ENCODE measurements at places on chromosomes 16 and 17.

DNA sequence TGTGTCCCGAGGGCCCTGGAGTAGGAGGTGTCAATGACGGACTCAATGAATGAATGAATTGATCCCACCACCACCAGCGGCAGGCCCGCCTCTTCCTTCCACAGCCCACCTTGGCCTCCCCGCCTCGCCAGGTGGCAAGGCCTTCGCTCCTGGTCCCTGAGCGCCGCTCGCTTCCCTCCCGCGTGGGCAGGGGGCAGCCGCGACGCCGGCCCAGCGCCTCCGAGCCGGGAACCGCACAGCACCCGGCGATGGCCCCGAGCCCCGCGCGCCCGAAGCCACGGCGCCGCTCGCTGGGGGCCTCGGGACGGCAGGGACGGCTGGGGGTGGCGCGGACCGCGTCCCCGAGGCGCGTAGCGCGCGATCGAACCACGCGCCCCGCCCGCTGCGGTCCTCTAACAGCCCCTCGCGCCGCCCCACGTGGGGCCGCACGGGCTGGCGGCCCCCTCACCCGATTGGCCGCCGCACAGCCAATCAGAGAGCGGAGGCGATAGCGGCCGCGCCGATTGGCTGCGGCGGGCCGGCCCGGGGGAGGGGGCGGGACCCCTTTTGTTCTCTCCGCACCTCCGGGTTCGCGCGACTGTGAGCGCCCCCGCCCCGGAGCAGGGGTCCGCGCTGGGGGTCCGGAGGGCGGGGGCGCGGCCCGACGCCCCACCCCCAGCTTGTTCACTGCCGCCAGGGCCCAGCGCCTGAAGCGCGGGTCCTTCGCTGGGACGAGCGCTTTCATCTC lies 31.4 kb downstream of the ACTG1 start:
- DNase-seq, result peak; percentile 56

DNA sequence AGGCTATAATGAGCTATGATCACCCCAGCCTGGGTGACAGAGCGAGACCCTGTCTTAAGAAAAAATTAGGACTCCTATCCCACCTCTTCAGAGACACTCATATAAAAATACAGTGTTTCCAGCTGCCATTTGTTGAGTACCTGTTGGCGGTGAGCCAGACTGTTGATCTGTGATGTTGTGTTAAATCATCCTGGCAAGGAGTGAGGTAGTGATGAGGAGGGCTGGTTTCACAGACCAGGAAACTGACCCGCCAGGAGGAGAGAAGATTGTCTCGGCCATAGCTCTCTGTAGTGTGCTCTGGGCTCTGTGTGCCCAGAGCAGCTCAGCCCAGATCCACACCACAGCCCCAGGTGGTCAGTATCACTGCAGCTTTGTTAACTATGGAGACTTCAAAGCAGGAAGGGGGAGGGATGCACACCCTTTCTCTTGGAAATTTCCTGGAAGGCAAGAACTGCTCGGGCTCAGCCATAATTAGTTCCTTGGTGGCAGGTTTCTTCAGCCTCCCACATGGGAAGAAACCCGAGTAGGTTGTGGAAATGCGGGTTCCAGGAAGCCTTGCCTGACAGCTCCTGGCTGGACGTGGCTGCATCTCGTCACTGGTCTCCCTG lies 343.0 kb downstream of the SNX29 start:
- DNase-seq, result no peak

GRCh38 chr16:90019543-90020259 lies 445 bp upstream of the DBNDD1 start:
- DNase-seq, result peak; percentile 44

DNA sequence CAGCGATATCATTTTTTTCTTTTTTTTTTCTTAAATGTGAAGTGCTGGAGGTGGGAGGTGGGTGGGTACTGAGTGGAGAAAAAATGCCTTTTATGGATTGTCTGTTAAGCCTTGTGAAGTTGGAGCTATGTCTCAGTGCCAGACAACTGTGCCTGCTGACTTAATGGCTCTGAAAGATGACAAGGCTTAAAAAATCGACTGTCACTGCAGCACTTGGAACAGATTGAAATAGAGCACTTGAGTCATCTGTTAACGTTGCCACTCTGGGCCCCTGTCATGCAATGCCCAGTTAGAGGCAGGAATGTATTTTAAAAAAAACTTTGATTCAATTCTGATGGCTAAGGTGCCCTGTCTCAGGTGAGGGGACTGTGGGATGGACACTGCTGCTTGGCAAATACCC lies 108.2 kb upstream of the HS3ST2 start:
- no peak for DNase-seq

GRCh38 chr16:57955572-57956188 lies 15.2 kb downstream of the CNGB1 start:
- no peak for DNase-seq
